ENCODE measurements at places on chromosomes 6 and 20.

GRCh38 chr6:38310061-38310460 lies 329.7 kb downstream of the BTBD9 start:
- no peak for DNase-seq

- DNase-seq = no peak
Observed at GRCh38 chr20:47273591-47274235, 82.8 kb downstream of the ZMYND8 start.

DNA sequence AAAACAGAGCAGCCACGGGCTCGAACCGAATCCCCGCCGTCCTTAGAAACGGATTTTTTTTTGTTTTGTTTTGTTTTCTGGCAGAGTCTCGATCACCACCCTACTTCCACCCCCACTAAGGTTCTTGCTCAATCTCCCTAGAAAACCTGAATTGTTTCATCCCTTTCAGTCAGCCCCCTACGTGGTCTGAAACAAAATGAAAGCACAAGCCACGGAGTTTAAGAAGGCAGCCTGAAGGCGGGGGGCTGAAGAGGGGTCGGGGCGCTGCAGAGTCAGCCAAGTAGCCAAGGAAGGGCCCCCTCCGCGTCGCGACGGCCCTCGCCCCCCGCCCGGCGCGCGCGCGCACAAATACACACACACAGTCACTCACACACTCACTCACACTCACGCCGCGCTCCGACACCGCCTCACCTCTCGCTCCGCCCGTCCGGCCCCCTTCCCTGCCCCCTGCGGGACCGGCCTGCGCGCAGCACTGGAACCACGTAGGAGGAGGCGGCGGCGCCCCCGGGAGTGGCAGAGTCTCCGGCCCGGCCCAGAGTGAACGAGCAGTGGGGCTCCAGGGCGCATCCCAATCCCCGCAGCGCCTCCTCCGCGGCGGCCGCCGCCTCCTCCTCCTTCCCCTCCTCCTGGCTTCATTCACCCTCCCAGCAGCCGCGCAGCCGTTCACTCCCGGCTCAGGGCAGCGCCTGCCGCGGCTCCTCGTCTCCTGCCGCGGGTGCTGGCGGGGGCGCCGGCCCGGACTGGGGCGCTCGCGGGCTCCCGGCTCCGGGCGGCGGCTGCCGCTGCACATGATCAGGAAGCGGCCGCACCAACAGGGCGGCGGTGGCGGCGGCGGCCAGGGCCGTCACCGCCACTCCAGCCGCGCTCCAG lies 1.4 kb downstream of the ATXN1 start:
- DNase-seq = peak; percentile 74

DNA sequence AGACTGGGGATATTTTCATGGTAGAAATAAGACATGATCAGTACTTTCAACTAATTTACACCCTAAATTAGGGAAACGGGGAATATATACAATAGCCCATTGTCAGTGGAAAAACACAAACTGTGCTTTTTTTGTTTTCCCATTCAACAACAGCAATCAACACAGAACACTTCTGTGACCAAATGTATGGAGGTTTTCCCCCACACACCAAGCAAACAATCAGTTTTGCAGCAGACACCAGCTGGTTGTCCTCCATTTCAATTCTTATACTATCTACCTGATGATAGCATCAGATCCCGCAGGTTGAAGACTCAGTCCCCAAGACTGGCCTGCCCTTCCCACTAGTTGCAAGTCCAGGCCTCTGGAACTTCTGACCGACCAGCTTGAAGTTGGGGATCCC lies 4.5 kb downstream of the HINT3 start:
- DNase-seq = no peak

- no peak for DNase-seq
Observed at GRCh38 chr20:1327827-1328679, 886 bp downstream of the SDCBP2 start.

GRCh38 chr6:74256381-74256780 lies 560.4 kb downstream of the CD109 start:
- DNase-seq = no peak

DNA sequence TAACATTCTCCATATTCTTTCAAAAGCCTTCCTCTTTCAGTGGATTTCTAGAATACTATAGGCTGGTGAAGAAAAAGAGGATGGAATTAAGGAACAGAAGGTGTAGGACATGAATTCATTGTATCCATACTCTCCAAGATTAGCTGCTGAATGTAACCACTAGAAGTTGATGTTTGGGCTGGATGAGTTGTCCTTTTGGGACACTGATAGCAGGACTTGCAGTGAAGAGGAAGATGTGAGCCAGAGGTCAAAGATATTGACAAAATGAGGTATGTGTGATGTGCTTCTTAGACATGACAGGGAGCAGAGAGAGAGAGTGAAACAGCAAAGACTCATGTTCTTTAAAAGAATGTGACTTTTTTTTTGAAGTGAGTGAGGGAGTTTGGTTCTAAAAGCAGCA lies 134.3 kb upstream of the MAN1A1 start:
- DNase-seq = no peak

- DNase-seq = no peak
Observed at GRCh38 chr6:36827261-36828079, 11.8 kb downstream of the CPNE5 start.

DNA sequence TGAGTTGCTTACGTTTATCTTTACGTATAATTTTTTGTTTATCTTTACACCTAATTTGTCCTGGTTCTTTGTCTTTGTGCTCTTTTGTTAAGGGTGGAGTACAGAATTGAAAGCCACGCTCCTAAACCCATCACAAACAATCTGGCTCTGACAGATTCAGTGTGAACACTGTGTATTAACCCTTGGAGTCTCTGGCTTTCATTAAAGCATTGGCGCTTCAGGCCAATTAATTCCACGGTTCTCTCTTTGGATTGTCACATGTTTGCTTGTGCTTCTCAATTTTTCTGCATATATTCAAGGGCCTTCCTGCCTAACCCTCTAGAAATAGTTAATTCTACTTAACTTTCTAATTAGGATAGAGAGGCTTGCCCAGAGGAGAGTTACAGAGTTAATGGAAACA lies 38.6 kb downstream of the NKX2-4 start:
- no peak for DNase-seq

- DNase-seq = no peak
Observed at GRCh38 chr6:104702126-104702841, 157.4 kb downstream of the HACE1 start.

DNA sequence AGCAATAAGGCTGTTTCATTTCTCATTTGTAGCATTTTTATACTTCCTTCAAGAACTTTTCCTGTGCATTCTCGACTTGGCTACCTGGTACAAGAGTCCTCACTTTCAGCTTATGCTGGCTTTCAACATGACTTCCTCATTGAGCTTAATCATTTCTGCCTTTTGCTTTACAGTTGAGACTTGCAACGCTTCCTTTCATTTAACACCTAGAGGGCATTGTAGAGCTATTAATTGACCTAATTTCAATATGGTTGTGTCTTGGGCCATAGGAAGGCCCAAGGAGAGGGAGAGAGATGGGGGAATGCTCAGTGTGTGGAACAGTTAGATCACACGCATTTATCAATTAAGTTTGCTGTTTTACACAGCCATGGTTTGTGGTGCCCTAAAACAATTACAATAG lies 37.2 kb downstream of the SLC22A2 start:
- DNase-seq = no peak

- no peak for DNase-seq
Observed at GRCh38 chr6:14194483-14194882, 76.9 kb downstream of the CD83 start.

- no peak for DNase-seq
Observed at GRCh38 chr6:143408787-143409162, 41.7 kb downstream of the ADAT2 start.

GRCh38 chr6:116157391-116157790 lies 31.5 kb upstream of the COL10A1 start:
- no peak for DNase-seq

DNA sequence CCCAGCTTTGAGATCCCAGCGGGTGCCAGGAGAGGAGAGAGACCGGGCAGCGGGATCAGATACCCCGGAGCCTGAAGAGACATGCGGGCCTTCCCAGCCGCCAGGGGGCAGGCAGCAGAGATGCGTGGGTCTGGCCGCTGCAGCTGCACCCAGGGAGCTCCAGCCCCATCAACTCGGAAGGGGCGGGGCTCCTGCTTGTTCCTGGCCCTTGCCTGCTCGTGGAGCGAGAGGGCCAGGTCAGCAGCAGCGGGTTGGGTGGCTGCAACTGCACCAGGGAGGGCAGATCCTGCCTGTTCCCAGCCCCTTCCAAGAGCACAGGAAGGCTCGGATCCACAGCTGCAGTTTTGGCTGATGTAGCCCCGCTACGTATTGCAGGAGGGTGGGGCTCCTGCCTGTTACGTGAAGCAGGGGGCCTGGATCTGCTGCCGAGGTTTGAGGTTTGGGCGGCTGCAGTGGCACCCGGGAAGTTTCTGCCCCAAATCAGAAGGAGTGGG lies 532.8 kb downstream of the RFPL4B start:
- no peak for DNase-seq

DNA sequence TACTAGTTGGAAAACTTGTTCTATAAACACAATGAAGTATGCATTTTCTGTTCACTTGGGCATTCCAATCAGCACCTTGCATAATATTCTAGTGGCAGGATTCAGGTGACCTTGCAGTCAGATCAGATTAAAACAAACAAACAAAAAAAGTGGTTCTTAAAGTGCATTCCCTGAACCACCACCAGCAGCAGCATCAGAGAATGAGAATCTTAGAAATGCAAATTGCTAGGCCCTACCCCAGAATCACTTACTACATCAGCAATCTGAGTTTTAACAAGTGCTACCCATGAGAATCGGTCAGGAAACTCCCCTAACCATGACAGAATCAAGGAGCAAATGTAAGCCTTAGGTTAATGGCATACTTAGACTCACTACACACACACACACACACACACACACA lies 41.7 kb downstream of the SNAP25 start:
- no peak for DNase-seq

DNA sequence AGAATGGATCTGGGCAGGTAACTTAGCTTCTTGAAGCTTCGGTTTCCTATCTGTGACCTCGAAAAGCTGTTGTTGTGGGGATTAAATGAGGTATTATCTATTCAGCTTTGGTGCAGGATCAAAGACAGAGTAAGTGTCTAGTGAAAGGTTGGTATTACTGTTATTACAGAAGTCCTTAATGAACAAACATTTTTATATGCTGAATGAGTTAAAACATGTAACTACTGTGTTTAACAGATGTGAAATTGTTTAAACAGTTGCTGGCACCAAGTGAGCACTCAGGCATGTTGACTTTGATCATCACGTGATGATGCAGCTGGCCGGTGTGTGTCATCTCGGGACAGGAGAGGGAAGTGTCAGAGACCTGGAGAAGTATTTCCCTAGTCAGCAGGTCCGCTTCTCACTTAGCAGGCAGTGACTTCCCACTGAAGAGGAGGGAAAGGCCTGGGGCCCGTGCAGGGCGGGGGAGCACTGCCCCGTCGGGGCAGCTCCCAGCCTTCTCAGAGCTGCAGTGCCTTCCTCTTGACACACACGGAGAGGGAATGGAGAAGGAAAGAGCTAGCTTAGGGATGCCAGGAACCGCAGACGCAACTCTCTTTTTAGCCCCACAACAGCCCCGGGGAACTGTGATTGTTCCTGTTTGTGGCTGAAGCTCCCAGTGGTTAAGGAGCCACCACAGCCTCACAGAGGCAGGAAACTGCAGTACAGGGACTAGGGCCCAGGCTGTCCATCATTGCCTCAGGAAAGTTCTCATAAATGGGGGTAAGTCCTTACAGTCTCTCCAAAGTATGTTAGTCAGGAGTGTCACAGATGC lies 18.0 kb downstream of the TUBB2A start:
- no peak for DNase-seq

DNA sequence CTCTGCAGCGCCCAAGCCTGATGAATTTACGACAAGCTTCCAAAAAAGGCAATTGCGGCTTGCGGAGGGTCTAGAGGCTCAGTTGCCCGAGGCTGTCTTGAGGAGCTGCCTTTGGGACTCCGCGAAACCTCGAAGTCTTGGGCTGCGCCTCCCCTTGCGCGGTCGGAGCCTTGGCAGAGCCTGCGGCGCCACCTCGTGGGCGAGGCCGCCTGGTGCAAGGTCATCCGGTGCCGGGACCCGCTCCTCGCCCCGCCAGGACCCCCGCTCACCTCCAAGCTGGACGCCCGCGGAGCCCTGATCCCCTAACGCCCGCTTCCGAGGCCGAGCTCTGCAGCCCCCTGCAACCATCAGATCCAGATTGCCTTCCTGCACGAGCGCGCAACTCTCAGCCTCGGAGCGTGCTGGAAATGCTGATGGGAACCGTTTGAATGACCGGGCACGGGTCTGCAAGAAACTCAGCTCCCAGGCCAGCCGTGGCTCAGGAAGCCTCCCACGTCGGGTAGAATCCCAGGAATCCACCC lies 14.9 kb upstream of the FAM210B start:
- peak; percentile 12 for DNase-seq

DNA sequence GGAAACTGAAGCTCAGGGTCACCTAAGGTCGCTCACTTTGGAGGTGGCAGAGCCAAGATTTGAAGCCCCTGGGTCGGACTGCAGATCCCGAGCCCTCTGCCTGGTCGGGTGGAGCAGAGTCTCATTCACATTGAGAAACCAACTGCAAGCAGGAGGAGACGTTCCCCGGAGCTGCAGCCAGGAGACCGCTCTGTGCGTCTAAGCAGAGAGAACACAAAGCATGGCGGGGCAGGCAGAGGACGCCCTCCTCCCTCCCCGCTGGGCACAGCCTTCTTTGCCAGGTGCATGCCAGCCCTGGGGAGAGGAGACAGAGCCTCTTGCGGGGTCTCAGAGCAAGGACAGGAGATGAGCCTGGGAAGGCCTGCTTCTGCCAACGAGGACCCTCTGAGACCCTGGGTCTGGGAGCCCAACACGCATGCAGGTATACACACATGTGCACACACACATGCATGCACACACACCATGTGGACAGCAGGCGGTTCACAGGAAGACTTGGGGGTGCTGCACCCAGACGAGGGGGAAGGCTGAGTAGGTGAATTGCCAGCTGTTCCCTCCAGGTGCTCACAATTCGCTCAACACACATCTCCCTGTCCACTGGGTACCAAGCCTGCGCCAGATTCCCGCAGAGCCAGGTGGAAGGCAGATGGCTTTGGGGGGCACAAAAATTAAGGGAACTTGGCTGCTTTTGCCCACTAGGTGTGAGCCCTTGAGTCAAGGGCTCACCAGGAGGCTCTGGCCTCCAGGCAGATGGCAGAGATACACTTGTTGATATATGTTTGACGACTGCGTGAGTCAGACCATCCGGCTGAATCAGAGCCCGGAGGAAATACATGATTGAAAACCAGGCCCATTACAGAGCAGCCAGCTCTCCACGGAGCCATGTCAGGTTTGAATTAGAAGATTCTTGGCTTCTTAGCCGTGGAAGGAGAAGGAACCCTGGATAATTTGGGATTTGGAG lies 5.5 kb upstream of the NTSR1 start:
- DNase-seq = no peak

DNA sequence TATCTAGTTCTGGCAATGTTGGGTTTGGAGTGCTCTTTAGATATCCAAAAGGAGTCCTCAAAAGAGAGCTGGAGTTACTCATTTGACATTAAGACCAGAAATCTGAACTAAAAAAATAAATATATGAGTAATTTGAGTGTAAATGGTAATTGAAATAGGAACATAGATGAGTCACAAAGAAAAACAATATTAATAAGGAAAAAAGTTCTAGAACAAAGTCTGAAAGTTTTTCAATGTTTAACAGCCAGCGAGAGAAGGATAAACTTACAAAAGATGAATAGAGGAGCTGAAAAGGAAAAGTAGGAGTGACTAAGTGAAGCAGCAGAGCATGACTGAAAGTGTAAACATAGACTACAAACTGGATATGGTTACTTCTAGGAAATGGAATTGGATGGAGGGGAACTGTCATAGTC lies 46.8 kb downstream of the EPM2A start:
- no peak for DNase-seq

- no peak for DNase-seq
Observed at GRCh38 chr6:112560651-112561050, 213.5 kb downstream of the RFPL4B start.

Data from activated CD4-positive, alpha-beta T cell treated with anti-CD3 and anti-CD28 coated beads, Interleukin-2, amount 50 U/mL, for 1 hour (primary cell).